ENCODE measurements at places on chromosomes 4 and X.
A peak's percentile ranks its signal among the peaks of the same experiment; 100 is the strongest.

DNA sequence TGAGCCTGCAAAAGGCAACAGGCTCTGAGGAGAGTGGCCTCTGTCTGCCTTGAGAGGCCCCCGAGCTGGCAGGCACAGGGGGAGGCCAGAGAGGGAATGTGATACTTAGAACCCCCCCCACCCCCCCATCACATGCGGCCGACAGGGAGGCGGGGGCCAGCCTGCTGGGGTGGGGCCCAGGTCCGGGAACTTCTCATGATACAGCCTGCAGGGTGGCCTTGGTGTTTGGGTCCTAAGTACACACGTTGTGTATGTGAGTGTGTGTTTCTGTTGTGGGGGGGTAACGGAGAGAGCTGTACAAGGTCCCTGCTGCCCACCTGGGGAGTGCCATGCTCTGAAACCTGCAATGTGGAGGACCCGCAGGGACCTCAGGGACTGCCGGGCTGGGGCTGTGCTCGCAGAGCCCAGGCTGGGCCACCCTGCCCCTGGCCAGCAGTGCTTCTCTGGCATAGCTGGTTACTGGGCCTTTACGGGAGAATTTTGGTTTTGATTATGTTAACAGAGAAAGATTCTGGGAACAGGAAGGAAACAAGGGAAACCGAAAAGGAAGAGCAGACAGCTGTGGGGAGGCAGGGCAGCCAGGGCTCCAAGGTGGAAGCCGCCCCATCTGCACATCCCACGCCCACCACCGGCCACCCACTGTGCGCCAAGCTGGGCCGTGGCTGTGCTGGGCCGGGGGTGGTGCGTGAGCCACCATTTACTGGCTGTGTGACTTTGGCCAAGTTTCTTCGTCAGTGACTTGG lies 19.9 kb downstream of the SH3BP2 start:
- no peak for DNase-seq

DNA sequence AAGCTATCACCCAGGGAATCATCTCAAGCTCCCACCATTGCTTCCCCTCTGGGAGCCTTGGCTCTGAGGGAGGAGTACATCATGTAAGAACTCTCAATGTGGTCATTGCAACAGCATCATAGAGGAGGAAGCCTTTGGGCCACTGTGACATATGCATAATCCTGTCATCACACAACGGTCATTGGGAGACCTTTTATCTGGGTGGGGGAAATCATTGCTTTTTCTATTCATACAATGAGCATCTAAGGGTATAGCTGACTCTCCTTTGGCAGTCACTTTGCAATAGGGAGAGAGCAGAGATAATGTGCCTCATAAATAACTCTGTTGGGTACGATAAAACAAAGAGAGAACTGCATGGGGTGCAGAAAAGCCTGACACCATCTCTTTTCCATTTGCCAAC lies 155.2 kb upstream of the KCNIP4 start:
- no peak for DNase-seq

GRCh38 chr4:188429965-188430364 lies 290.7 kb downstream of the TRIML1 start:
- DNase-seq = no peak

GRCh38 chr4:52863324-52863723 lies 1.2 kb downstream of the RASL11B start:
- DNase-seq = no peak

- no peak for DNase-seq
Measured at GRCh38 chr4:184019667-184020623, 114.8 kb downstream of the STOX2 start.

GRCh38 chr4:53189011-53189410 lies 176.8 kb downstream of the SCFD2 start:
- DNase-seq = no peak

GRCh38 chr4:9811806-9812205 lies 30.4 kb downstream of the DRD5 start:
- no peak for DNase-seq

DNA sequence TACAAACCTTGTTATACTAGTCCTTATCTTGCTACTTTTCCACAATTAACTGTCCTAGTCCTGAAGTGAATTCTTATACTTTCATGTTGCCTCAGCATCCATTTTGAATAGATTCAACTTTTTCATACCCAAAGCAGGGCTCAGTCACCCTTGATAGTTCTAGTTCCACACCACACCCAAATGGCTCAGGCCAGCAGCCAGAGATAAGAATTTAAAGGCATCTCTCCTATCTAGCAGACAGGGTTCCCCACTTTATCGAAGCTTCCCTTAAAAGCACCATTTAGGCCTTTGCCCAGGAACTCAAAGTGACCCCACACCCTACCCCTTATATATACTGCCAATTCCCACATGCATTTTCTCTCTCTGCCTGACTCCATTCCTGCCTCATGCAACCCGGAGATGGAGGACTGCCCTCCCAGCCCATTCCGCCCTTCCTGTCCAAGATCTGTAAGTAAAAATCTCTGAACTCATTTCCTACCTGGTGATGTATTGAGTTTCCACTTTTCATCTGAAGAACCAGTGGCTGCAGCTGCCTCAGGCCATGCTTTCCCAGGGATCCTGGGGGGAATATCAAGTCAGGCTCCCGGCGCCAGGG lies 63.7 kb upstream of the TXK start:
- no peak for DNase-seq

DNA sequence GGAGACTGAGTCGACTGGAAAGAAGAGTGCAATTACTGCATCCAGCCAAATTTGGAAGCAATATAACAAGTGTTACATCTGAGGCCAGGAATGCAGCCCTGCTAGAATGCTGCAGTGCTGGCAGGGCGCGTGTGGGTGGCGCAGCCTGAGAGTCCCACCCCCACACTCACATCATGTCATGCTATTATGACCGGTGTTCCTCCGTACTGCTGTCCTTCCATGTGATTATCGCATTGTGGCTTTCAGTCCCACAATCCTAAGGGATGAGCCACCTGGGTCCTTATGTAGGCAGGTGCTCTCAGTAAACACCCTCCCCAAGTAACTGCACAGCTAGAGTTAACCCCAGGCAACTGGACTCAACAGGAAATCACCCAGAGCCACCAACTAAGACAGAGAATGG lies 122.6 kb upstream of the CPEB2 start:
- DNase-seq = no peak

DNA sequence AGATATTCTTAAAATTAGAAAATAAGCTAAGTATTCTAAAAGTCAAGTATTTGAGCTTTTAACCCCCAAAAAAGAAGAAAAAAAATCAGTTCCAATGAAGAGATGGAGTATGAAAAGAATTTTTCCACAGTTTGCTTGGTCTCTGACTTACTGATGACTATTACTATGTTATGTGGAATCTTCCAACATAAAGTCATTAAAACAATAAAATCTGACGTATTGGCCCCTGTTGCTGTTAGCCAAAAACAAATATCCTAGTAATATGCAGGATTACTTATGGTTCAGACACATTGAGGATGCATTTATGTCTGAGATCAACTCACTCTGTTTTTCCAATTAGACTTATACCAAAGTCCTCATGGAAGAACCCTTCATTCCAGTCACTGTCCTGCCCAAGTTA lies 517.2 kb upstream of the ADGRL3 start:
- DNase-seq = no peak

GRCh38 chr4:4914965-4915845 lies 55.7 kb downstream of the MSX1 start:
- no peak for DNase-seq

- DNase-seq = no peak
Measured at GRCh38 chr4:107452717-107453630, 267.1 kb downstream of the PAPSS1 start.

GRCh38 chr4:88225232-88226105 lies 58.9 kb downstream of the PPM1K start:
- no peak for DNase-seq

GRCh38 chr4:88166608-88167007 lies 8.2 kb upstream of the ABCG2 start:
- no peak for DNase-seq

DNA sequence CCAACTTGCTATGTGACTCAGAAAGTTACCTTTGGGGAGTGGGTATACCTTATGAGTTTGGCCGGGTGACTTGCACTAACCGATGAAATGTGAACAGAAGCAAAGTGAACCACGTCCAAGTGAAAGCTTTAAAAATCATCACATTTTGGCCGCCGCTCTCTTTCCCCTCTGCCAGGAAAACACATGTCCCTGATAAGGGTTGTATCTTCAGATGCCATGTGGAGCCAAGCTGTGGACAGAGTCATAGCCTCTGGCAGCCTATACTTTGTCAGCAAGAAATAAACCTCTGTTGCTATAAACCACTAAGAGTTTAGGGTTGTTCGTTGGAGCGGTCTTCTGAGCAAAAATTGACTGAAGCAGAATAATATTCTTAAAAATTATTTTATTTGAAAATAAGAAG lies 92.3 kb downstream of the PRDM5 start:
- no peak for DNase-seq

- no peak for DNase-seq
Measured at GRCh38 chr4:109319684-109320083, 17.2 kb upstream of the COL25A1 start.

DNA sequence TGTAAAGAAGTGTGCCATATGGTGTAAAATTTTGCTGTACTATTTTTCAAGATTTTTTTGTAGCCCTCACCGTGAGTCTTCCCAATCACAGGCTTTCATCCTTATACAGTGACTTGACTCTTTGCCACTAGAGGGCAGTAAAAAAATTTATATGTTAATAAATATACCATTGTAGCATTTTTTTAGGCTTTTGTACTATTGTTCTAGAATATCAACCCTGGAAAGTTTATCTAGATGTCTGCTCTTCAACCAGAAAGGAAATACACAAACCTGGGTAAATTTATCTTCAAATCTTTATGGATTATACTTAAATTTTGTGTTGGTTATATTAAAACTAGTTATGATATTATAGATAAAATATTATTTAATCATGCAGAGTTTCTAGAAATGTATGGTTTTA lies 235.3 kb downstream of the TENM3 start:
- DNase-seq = peak; percentile 12

GRCh38 chrX:17635231-17635630 lies 102.1 kb upstream of the SCML1 start:
- DNase-seq = no peak

DNA sequence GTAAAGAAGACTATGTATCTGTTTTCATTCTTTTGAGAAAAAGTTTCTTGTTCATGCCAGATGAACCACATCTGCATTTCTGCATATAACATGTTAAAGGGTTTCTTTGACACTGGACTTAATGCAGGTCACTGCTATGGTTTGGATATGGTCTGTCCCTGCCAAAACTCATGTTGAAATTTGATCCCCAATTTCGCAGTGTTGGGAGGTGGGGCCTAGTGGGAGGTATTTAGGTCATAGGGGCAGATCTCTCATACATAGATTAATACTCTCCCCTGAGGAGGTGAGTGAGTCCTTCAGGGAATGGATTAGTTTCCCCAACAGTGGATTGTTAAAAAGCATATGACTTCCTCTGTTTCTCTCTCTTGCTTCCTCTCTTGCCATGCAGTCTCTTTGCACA lies 45.9 kb upstream of the TMEM33 start:
- no peak for DNase-seq

- no peak for DNase-seq
Measured at GRCh38 chr4:160180211-160180610, 1077.3 kb downstream of the RAPGEF2 start.

DNA sequence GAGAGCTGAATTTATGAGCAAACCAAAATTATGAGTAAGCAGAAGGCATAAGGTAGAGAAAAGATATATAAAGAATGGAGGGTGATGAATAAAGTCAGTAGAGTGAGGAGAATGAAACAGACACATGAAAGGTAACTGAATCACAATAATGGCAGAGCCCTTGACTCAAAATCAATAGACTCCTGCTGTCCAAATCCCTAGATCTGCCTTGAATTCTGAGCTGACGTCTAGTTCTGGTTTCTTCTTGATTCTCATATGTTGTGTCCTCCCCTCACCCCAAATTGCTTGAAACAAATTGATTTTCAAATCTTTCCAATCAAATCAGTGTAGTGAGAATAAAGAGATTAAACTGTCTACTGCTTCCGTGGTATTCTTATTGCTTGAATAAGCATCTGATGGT lies 86.6 kb upstream of the IQCM start:
- no peak for DNase-seq

DNA sequence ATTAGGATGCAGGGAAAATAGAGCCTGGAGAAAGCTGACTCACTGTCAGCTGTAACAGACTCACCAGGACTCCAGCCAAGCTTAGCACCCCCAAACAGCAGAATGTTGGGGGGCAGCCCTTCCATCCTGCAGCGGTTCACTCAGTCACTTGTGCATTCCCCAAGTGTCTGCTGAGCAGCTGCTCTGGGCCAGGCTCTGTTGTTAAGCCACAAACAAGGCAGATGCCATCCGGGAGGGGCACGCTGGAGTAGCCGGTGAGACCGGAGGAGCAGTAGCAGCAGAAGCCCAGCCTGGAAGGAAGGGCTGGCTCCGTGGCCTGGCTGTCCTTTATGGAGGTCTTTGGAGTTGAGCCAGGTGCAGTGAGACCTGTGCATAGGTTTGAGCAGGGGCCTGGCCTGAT lies 22.0 kb downstream of the CCNQ start:
- DNase-seq = no peak

DNA sequence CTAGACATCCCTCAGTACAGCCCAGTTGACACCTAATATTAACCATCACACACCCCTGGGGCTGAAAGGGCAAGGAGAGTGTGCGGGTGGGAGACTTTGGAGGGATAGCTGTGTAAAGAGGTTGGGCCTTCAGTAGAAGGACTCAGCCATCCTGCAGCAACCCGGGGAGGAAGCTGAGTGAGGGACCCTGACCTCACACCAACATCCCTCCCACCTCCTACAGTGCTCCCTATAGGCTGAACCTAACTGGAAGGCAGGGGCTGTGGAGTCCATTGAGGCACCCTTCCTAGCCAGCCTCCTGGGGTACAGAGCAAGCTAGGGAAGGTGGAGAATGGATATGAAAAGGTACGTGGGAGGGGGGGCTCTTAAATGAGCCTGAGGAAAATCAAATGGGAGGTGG lies 276.3 kb downstream of the PTTG2 start:
- DNase-seq = no peak

DNA sequence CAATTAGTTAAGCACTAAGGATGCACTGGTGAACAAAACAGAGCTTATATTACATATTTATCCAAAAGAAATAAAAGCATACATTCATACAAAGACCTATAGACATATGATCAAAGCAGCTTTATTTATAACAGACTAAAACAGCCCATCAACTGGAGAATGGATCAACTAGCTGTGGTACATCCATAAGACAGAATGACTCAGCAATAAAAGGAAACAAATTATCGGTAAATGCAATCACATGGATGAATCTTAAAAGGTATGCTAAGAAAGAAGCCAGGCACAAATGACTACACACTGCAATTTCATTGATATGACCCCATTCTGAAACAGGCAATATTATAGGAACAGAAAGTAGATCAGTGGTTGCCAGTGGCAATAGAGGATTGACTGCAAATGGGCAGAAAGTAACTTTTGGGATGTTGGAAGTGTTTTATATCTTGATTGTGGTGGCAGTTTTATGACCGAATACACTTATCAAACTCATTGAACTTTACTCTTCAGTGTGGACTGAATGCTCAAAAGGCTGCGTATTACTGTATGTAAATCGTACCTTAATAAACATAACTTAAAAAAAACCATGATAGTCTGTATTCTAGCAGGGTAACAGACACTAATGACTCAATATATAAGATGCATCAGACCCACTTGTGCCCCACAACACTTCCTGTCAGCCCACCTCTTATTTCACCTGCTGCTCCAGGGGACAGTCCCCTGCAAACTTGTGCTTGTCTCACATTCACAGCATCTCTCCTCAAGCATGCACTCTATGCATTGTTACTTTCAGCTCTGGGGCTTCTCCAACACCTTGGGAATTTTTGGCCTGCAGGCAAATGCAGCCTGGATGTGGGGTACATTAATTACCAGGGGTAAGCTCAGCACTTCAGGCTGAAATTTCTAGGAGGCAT lies 59.1 kb downstream of the MID1IP1 start:
- no peak for DNase-seq

GRCh38 chrX:74656079-74656745 lies 41.8 kb upstream of the RLIM start:
- no peak for DNase-seq

Measured in GM19239 (cell line).